ENCODE measurements at places on chromosomes 5 and 9.

DNA sequence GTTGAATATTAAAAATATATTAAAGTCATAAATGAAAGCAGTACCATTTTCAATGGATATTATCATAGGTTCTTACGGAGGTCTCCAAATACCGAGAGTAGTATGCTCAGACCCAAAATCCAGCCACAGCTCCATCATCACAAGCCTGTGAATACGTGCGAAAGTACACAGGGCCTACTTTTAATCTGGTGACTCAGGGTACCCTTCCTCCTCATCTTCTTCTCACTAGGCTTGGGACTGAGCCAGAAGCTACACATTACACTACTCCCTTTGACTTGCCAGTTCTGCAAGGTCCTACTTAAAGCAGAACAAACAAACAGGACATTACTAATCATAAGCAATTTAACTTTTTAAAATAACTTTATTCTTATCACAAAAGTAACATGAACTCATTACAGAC lies 7.6 kb upstream of the RIC1 start:
- DNase-seq: no peak

DNA sequence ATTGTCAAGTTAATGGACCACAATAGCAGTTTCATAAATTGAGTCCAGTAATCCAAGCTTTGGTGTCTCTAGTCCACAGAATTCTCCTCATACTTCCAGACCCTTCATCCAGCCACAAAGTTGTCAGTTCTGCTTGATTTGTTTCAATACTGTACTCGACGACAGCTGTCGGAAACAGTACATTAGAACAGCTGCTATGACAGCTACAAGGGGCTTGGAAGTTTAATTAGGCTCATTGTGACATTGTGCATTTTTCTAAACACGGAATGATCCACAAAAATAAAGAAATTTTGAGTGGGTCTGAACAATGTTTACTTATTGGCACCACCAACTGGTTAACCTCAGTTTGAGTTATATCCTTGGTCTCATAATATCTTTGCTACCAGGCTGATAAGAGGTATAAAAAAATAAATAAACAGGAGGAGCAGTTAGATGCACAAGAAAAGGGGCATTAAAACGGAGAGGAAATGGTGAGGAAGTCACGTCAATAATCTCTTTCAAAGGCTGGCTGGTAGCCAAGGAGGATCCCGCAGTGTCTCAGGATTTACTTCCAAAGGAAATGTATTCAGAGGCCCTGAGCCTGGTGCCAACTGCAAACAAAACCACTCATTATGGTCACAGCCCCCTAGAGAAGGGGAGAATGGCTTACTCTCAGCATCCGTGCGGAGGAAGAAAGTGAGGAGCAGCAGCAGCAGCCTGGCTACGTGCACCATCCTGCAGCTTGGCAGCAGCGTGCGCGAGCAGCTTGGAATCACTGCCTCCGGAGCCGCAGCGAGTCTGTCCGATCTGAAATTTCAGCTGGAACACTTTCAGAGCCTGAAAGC lies 933.8 kb upstream of the DMAC1 start:
- no peak for DNase-seq

DNA sequence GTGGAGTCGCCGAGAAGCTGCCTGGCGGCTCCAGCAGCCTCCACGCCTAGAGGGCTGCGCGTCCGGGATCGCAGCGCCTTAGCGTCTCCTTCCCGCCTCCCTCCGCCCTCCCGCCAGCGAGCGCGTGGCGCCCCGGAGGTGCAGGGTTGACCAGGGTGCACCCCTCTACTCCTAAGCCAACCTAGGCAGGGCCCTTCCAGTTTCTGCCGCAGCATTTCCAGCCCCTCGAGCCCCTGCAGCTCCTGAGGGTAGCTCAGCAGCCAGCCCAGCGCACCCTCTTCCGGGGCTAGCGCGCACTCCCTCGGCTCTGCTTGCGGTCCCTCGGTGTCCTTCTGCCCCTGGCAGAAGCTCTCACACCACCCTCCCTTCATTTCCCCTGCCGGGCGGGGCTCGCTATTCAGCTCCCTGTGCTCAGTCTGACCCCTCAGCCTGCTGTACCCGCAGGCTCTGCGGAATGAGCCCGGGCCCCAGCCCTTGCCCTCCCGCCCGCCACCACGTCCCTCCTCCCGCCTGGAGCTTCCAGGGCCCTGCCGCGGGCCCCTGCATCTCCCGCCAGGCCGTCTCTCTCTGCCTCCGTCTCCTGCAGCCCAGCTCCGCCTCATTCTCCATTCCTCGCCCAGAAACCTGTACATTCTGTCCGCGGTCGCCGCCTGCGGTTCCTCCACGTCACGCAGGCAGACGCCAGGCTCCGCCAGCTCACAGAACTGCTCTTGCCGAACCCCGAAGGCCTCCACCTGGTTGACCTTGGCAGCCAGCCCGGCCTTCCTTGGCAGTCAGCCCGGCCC lies 61.8 kb downstream of the SPATA31C2 start:
- no peak for DNase-seq

GRCh38 chr9:89601306-89601705 lies 3.5 kb upstream of the GADD45G start:
- DNase-seq: no peak

DNA sequence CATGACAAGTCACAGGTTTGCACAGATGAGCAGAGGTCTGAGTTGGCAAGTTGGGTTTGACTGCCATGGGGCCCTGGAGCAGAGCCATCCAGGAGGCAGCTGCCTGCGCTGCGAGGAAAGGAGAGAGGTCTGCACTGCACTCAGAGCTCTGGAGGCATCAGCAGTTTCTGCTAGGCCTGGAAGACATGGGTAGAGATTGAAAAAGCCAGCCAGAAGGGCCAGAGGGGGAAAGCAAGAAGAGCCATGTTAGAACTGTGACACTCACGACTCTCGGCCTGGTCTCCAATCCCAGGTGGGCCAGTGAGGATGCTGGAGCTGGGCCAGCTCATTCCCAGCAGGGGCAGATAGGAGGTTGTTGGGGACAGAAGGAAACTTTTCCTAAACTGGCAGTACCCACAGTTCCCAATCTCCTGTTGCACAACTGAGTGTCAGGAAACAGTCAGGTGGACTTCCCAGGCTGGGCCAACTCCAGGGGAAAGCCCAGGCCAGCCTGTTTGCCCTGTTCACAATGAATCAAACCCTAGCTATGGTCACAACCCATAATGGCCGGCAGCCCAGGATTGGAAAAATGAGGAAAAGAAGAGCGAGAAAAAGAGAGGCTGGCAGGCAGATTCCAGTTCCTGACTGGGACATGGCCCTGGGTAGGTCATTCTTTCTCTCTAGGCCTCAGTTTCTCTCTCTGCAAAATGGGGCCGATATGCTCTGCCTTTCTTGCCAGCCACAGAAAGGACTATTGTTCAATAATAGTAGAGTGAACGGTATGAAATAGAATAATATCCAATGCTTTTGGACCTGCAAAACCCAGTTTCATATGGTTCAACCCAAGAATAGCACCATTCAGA lies 7.8 kb upstream of the ORM1 start:
- no peak for DNase-seq

DNA sequence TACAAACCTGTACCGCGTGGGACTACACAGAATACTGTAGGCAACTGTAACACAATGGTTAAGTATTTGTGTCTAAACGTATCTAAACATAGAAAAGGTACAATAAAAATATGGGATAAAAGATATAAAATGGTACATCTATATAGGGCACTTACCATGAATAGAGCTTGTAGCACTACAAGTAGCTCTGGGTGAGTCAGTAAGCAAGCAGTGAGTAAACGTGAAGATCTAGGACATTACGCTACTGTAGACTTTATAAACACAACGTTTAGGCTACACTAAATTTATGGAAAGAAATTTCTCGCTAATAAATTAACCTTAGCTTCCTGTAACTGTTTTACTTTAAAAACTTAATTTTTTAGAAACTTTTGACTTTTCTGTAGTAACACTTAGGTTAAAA lies 46.5 kb downstream of the MRPS27 start:
- DNase-seq: no peak

DNA sequence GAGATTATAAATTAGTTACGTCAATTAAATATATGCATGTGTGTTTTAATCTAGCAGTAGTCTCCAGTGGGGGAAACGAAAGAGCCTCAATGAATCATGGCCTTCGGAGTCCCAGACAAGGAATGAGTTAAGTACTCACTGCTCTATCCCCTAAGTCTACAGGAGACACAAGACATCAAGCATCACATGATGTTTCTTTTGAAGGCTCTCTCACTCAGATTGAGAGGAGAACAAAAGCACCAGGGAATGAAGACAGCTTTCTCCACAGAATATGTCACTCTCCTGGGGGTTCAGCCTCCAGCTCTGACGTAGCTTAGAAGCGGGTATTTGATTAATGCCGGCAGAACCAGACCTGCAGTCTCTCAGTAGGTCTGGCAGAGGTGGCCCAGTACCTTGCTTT lies 381.4 kb downstream of the ACTL7B start:
- no peak for DNase-seq

GRCh38 chr5:37774912-37775483 lies 64.8 kb downstream of the GDNF start:
- DNase-seq: no peak

GRCh38 chr5:108024986-108025385 lies 354.2 kb upstream of the EFNA5 start:
- DNase-seq: no peak

GRCh38 chr9:90307891-90308290 lies 334.7 kb downstream of the DIRAS2 start:
- no peak for DNase-seq

DNA sequence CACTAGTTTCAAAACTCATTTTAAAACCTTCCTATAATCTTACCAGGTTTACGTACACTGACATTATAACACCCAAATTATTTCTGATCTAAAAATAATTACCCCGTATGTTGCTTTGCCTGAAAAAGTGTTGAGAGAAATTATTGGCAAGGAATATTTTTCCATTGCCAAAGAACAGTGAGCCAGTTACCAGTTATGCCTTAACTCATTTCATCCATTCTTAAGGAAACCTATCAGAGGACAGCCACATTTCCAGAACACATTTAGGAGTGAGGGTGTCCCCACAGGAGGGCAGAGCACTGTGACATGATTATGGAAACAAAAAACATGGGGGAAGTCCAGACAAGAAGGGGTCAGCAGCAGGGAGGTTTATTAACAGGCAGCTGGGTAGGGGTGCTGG lies 52.2 kb downstream of the GABBR2 start:
- DNase-seq: no peak

GRCh38 chr9:227860-228259 lies 13.2 kb downstream of the DOCK8 start:
- DNase-seq: no peak

DNA sequence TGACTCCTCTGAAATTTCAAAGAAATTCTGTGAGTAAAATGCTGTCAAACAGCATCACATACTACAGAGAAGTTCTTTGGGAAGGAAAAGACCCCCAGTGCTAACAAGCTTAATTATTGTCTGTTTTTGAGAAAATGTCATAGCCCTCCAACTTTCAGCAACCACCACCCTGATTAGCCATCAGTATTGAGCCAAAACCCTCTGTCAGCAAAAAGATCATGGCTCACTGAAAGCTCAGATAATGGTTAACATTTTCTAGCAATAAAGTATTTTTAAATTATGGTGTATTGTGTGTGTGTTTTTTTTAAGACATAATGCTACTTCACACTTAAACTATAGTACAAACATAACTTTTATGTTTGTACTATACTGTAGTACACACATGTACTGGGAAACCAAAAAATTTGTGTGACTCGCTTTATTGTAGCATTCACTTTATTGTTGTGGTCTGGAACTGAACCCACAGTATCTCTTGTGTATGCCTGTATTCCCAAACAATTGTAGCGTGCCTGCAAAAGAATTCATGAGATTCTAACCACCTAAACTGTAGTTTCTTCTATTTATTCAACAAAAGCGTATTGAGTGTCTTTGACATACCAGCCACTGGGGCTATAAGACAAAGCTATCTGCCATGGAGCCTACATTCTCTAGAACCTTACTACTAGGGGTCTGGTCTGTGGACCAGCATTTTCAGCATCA lies 31.6 kb downstream of the TLE4 start:
- DNase-seq: no peak

DNA sequence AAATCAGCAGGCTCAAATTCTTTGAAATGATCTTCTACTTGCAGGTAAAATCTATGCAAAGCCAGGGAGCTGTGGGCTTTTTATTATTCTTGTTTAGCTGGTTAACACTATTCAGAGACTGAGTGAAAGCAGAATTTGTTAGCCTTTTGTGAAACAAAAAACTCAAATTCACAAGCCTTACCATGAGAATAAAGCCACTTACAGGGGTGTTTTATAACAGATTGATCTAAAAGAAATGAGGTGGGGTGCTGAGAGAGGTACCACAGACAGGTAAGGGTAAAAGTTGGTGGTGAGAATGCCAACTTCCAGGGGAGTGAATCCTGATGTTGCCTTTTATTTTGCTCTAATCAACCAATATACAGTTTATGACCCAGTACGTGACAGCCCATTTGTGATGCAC lies 1585.6 kb downstream of the EFNA5 start:
- DNase-seq: no peak

- peak; percentile 72 for DNase-seq
Measured at GRCh38 chr5:148733601-148734438, 79.5 kb upstream of the HTR4 start.

GRCh38 chr9:38316166-38316780 lies 76.2 kb upstream of the ALDH1B1 start:
- DNase-seq: no peak

- DNase-seq: no peak
Measured at GRCh38 chr5:181190711-181191525, 14.1 kb downstream of the TRIM7 start.

- peak; percentile 30 for DNase-seq
Measured at GRCh38 chr5:116038817-116039216, 6.5 kb downstream of the ARL14EPL start.

DNA sequence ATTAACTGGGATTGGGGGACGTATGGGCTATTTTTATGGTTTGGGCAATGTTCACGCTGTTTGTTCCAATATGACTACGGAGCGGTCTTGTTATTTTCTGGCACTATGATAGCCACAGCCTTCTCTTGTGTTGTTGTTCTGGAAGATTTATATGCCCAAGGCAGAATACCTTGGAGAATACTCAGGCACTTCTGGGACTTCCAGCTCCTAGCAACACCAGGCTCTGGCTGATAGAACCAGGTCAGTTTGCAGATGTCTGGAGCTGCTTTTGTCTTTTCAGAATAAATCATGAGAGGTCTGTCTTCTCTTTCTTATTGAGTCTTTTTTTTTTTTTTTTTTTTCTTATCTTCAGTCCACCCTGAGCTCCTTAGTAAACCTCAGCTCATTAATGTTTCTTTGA lies 262.5 kb downstream of the MED10 start:
- no peak for DNase-seq

- DNase-seq: no peak
Measured at GRCh38 chr5:142360607-142361120, 35.8 kb upstream of the SPRY4 start.

- DNase-seq: no peak
Measured at GRCh38 chr9:124448019-124448418, 2.2 kb upstream of the ADGRD2 start.

DNA sequence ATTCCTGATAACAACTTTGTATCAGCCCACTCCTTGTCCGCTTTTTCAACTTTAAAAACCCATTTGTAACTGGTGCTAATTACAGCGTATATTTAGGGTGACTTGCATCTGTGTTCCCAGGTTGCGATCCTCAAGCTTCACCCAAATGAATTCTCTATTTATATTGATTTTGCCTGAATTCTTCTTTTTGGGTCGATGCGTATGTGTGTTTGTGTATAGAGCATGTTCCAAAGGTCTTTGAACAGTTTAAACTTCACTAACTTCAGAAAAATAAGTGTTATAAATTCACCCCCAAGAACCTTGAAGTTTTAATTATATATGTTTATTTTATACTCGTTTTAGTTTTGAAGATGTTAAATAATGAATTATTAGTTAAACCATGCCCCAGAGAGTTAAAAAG lies 16.1 kb upstream of the SPATA31D4 start:
- DNase-seq: no peak

- DNase-seq: no peak
Measured at GRCh38 chr9:126334721-126335621, 8.3 kb downstream of the MVB12B start.

- DNase-seq: no peak
Measured at GRCh38 chr5:14410068-14410393, 171.6 kb upstream of the OTULINL start.
